ENCODE measurements at places on chromosomes 3 and 15. TPM values are rescaled to one million over a fixed set of nuclear protein-coding genes. Genes with fewer than 3 reads are reported as not detected.

The CCR8 gene
- polyA plus RNA-seq = not detected

The HLTF gene
- polyA plus RNA-seq = 223 TPM

The CD80 gene
- polyA plus RNA-seq = 4.7 TPM

The ZNF660 gene
- 2.2 TPM for polyA plus RNA-seq

The C15orf62 gene
- not detected for polyA plus RNA-seq
